Fibroblast of lung (primary cell): ENCODE measurements at places on chromosomes 12 and 14.

DNA sequence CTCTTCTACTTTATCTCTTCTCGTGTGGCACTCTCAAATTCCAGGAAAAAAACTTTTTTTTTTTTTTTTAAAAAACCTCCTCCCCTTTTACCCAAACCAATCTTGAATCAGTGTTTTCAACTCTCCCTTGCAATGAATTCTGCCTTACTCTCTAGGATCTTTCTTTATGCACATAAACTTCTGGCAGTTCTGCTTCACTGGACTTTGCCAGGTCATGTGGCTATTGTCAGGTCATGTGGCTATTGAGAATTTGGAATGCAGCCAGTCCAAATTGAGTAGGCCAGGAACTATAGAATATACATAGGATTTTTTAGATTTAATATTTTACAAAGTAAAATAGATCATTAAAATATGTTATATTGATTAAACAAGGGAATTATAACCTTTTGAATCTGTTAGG lies 218.2 kb downstream of the TMTC3 start:
- DNase-seq = no peak

GRCh38 chr12:2322554-2323120 lies 269.9 kb downstream of the CACNA1C start:
- DNase-seq = no peak

DNA sequence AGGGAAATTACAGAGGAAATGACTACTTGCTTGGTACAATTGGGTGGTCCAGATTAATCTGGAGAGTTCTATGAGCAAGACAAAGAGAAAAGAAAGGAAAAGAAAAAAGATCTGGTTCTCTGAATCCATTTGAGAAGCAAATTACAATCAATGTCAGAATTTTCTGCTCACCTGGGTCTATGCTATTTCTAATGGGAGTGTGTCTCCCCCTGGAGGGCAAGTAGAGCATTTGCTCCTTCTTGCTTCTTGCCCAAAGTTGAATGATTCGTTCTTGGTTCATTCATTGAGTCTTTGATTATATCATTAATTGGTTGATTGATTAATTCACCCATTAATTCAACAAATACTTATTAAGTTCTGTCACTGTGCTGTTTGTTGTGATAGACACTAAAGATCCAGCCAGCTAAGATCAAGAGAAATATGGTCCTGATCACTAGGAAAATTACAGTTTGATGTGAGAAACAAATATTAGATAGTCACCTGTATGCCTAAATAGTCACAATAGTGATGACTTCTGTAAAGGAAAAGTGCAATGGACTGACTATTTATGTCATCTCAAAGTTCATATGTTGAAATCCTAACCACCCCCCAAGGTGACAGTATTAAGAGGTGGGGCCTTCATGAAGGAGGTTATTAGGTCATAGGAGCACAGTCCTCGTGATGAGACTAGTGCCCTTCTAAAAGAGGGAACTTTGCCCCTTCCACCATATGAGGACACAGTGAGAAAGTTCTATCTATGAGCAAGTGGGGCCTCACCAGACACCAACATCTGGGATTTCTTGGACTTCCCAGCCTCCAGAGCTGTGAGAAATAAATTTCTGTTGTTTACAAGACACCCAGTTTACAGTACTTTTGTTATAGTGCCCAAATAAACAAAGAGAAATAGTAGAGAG lies 8.0 kb upstream of the ASB8 start:
- peak; percentile 49 for DNase-seq

DNA sequence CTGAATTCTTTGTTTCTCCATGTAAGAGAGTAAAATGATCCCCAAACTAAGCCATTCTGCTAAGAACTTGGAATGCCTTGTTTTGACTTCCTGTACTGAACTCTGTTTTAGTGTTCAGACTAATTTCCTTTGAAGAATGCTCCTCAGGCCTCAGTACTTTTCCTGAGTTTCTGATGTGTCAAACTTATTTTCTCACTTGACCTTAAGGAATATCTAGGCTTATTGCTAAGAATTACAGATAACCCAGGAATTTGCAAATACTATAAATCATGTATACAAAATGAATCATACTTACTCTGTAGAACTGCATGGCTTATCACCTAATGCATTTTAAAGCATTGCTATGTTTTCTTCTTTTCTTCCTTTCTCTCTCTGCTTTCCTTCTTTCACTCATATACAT lies 93.1 kb upstream of the PKP2 start:
- no peak for DNase-seq

DNA sequence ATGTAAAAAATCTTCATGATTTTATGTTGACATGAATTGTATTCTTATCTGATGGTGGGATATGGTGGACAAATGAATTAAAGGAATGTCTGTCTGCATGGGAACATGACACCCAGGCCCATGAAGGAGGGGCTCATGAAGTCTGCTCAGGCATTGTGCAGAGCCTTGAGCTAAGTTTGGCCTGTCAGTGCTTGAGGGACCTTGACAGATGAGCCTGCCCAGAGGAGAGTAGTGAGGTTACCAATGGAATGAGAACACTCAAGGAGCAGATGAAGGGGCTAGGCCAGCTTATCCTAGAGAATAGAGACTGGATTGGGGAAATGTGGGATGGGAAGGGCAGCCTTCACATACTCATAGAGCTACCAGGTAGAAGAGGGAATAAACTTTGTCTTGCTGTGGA lies 68.8 kb downstream of the TMX1 start:
- no peak for DNase-seq

GRCh38 chr14:100158566-100159093 lies 815 bp downstream of the DEGS2 start:
- DNase-seq = no peak

- no peak for DNase-seq
Measured at GRCh38 chr12:6829536-6830220, 1.5 kb downstream of the P3H3 start.

DNA sequence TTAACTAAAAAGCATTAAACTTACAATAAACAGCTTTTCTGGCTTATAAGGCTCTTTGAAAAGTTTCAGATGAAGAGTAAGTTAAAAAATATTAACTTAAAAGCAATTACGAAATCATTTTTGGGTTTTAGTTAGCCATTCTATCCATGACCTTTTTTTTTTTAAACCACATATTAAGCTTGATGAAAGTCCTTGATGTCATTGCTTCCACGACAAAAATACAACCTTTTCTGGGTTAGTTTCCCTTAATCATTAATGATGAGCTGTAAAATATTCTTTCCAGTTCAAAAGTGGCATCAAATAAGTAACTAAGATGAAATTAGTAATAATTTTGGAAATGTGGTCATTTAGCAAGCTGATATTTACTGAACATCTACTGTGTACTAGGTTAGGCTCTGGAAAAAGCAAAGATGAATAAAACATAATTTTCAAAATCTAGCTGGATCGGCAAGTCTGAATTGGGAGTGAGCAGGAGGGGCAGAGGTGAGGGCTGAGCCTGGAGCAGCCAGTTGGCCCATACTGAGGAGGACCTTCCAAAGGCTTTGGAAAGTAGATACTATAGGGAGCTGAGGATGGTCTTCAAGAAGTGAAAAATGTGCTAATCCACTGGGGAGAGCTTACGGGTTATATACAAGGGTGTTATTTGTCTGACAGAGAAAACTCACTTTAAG lies 345.2 kb downstream of the ZFP36L1 start:
- no peak for DNase-seq

DNA sequence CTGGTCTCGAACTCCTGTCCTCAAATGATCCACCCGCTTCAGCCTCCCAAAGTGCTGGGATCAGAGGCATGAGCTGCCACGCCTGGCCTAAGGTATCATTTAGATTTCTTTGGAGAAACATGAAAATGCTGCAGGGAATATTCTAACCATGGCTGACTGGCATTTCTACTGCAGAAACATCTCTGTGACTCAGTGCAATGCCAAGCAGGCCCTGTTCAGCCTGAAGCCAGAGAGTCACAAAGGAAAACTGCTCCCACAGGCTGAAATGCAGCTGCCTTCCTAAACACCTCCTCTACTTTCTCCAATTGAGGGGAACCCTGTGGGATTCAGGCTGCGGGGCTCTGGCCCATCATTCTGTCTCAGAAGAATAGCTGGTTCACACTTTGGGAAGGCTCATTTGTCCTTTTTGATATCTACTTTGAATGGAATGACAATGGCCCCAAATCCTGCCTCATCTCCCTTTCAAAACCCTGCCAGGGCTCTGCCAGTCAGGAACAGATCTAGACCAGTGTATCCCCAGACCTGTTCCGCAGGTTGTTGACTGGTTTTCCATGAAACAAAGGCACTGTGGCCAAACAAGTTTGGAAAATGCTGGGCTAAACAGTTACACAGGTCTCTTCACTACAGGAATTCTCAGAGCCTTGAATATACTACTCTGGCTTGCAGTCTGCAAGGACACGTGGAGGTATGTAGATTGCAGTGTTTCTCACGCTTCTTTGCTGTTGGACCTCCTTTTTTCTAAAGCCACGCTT lies 7.8 kb downstream of the C12orf43 start:
- no peak for DNase-seq

GRCh38 chr12:49961111-49961922 lies at the start of gene AQP5:
Gene AQP5, plus strand, starts transcription at chr12:49961872. Its CDS starts 146 bp downstream, at chr12:49962018.
- DNase-seq = no peak

DNA sequence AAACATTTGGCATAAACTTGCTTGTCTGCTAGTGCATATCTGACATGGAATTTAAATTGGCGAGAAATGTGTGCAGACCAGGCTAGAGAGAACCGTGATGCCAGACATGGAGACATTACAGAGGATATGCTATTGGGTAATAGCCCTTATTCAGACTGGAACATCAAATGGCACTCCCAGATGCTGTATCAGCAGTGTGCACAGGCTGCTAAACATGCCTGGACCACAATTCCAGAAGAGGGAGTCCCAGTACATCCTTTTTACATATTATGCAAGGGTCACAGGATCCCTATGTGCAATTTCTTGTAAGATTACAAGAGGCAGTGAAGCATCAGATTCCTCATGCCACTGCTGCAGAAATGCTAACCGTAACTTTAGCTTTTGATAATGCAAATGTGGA lies 354.5 kb upstream of the FOXG1 start:
- DNase-seq = peak; percentile 21

DNA sequence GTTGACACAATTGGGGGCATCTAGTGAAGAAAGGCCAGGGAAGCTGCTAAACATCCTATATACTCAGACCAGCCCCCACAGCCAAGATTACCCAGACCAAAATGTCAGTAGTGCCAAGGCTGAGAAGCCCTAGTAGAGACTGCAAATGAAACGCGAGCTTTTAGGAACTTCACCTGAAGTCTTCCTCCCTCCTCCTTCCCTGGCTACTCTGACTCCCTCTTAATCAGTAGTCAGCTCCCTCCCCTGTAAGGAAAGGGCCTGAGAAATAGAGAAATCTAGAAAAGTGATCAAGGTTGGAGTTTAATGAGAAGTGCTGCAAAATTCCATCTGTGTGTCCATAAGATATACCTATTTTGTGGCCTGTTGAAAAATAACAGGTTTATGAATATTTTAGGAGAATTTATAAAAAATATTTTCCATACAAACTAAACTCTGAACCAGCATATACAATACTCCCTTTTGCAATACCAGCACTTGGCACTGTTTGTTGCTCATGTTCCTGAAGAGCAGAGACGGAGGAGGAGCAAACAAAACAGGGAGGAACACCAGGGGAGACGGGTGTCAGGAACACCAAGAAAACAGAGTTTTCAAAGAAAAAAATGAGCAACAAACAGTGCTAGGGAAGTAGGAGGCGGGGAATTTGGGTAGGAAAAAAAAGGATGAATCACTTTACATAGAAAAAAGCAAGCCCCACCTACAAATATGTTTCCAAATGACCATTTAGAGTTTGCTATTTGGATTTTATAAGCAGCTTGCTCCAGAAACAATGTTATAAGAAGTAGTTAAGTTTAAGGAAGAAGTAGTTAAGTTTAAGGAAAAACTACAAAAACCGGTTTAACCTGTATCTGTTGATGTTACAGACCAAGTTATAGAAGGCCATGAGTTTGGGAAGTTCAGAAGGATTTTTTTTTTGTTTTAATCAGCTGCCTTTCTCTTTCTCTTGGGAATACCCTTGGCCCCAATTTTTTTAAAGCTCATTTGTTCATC lies 282.1 kb upstream of the GRIP1 start:
- DNase-seq = no peak

GRCh38 chr12:95976416-95976832 lies 19.7 kb downstream of the HAL start:
- DNase-seq = peak; percentile 36

- DNase-seq = peak; percentile 92
Measured at GRCh38 chr14:51283402-51284085, 43.5 kb downstream of the TMX1 start.

- no peak for DNase-seq
Measured at GRCh38 chr12:131943876-131944275, 5.9 kb upstream of the EP400 start.

DNA sequence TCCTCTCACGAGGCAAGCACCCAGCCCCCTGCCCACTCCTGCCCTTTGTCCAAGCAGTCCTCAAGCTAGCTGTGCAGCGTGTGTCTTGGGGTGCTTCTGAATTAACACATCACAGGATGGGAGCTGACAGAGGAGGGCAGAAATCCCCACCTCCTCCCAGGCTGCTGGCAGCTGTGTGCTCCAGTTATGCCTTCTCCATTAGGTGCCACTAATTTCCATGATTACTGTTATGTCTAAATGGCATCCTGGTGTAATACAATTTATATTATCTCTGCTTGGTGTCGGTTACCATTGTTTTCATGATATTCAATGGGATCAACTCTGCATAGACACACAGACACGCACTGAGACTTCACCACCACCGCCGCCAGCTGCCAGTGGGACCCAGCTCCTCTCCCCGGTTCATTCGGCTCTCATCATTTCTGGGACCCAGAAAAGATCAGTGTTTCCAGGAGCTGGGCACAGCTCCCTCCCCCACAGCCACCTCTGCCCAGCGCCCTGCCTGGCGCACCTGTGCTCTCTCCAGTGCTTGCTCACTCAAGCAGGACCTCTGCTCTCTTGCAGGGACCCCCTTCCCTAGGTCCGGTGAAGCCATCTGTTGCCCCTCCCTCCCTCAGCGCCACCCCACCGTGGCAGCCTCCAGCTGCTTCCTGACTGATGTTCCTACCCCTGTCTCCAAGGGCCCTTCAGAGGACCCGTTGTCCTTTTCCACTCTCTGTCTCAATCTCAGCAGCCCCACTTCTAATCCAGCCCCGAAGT lies 167.5 kb upstream of the FKBP4 start:
- DNase-seq = no peak

GRCh38 chr14:93789228-93790130 lies 1.2 kb upstream of the PRIMA1 start:
- DNase-seq = no peak

DNA sequence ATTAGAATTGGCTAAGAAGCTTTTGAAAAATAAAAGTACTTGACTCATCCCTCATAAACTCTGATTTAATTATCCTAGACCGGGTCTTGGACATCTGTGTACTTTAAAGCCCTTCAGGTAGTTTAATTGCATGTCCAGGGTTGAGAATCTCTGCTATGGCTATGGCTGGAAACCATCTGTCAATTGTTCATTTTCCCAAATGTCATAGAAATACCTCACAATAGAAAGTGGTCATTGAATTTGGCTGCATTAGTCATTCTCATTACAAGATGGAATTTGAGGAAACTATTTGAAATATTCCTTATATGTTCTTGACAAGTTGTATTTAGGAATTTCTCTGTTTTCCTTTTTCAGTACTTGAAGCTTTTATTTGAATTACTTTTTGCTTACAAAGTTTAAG lies 111.3 kb downstream of the TSHR start:
- DNase-seq = peak; percentile 27
